Hypothalamus (tissue), 51 donors: ENCODE measurements at places on chromosomes 3 and 15.

GRCh38 chr3:155676252-155676981, 68.5 kb downstream of the PLCH1 start:
- DNase-seq, result no peak

- no peak for DNase-seq
Observed at GRCh38 chr3:58613236-58614132, 36.3 kb upstream of the FAM107A start.

- no peak for DNase-seq
Observed at GRCh38 chr3:183360971-183361624, 67.3 kb downstream of the MCF2L2 start.

DNA sequence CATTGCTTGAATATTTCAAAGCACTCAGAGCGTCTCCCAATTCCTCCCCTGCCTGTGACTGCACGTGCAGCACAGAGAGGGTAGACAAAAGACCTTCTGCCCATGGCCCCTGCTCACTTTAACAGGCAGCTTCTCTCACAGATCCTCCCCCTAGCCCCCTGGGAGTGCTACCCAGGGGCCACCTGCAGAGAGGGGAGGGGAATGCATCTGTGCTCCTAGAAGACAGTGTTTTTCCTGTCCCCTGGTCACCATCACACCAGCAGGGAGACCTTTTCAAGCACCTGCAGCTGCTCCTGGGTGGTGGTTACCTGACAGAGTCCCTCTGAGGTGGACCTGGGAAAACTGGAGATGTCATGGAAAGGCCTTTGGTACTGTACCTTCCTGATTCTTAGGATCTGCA, 56.7 kb upstream of the PRR23C start:
- DNase-seq, result no peak

DNA sequence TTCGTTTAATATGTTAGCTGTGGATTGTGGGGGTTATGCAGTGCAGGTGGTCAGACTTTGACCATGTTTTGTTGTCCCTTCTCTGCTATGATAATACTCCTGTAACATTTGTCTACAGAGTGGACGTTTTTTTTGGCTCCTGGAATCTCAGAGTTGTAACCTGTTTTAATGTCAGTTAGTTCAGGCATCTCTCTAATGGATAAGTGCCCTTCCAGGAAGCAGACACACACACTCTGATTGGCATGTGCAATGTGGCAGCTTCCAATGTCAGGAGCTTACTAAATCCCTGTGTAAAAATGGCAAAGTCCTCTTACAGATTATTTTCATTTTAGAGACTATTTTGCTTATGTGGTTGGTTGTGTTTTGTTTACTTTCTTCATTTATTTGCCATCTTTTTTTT, 222.2 kb upstream of the ARPP21 start:
- no peak for DNase-seq

GRCh38 chr3:52019352-52020080, 23.8 kb upstream of the RPL29 start:
- DNase-seq, result no peak

DNA sequence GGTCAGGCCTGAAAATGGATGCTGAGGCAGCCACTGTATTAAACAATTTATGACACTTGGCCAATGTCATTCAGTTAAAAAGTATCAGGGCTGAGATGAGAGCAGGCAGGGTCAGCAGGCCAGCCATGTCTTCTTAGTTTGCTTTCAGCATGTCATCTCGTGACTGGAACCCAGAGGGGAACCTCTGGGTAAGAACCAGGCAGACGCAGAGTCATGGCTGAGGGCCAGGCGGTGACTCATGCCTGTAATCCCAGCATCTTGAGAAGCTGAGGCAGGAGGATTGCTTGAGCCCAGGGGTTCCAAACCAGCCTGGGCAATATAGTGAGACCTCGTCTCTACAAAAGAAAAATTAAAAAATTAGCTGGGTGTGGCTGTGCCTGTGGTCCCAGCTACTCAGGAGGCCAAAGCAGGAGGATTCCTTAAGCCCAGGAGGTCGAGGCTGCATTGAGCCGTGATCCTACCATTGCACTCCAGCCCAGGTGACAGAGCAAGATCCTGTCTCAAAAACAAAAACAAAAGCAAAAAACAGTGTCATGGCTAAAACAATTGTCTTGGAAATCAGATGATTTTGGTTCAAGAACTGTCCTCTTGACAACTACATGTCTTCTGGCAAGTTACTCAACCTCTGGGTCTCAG, 11.7 kb downstream of the BCL2L10 start:
- no peak for DNase-seq

DNA sequence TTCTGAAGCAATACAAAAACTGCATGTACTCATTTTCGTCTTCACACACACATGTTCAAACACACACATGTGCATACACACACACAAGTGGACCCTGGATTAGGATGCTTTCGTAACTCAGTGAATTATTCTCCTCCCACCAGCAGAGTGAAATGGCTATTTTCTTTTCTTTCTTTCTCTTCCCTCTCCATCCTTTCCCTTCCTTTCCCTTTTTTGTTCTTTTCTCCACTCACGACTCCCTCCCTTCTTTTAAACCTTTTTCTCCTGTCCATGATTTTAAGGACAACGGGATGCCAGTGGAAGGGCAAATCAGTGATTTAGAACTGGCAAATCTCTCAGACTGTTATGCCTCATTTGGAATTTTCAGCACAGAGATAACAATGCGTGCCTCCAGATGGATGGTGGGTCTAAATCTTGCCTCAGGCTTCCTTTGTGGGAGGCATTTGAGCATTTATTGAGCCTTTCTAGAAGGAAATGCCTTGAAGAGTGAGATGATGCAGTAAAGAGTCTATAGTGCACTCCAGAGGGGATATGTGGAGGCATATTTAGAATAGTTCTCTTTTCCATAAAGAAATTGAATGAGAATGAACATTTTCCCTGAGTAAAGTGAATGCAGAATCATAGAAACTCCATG, 130.4 kb upstream of the SLC7A14 start:
- no peak for DNase-seq
